ENCODE measurements at places on chromosomes 4 and X.

- DNase-seq: no peak
These were observed 104.1 kb upstream of the CASK start for GRCh38 chrX:42027367-42028000.

GRCh38 chr4:125041372-125041930, 273.3 kb upstream of the FAT4 start:
- DNase-seq: no peak

DNA sequence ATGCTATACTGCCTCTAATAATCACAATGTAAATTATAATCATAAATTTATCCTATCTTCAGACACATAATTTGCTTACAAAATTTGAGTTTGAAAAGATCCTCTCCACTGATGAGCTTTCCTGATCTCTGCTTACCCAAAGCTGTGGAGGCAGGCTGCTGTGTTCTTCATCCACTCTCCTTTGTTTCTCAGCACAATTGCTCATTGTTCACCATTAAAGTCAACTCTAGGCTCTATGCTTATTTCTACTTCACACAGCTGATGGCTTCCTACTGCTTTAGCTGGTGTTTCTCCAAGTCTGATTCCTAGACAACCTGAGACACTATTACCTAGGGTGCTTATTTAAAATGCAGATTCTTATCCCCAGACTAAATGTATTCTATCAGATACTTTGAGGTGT, 319.7 kb downstream of the PCDH18 start:
- DNase-seq: no peak

DNA sequence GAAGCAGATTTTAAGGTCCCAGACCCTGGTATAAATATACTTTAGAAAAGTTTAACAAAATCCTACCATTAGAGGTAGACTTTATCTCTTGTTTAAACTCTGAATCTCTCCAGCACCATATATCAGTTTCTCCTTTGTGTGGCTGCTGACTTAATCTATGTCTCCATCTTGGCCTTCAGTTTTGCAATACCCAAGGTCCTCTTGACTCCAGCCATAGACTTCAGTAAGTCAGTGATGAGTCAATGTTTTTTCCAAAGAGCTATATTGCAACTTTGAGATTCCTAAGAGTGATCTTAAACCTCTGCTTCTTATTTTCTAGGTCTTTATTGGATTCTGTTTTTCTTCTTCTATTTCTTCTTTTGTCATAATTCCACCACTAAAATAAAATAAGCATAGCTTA, 50.8 kb upstream of the ADGRL3 start:
- DNase-seq: no peak

DNA sequence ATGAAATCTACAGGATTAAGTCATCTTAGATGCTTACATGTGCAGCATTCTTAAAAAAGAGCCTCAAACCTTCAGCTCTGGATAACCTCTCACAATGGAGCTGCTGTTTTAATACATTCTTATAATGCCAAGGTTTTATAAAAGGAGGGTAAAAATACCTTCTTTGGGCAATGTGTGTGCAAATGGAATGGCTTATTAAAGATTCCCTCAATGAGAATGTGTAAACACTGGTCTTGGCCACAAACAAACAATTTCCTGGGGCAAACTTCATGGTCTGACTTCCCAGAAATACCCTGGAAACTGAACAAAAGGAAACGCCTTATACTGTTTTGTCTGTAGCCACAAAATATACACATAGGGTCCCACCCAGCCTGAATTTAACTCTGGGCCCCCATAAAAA, 148.6 kb upstream of the INTU start:
- no peak for DNase-seq

GRCh38 chr4:145820407-145820806, 118.2 kb downstream of the ZNF827 start:
- no peak for DNase-seq

GRCh38 chr4:73919691-73920090, 50.5 kb downstream of the CXCL1 start:
- DNase-seq: no peak

GRCh38 chr4:140426610-140427105, 790 bp downstream of the CLGN start:
- DNase-seq: peak; percentile 6

DNA sequence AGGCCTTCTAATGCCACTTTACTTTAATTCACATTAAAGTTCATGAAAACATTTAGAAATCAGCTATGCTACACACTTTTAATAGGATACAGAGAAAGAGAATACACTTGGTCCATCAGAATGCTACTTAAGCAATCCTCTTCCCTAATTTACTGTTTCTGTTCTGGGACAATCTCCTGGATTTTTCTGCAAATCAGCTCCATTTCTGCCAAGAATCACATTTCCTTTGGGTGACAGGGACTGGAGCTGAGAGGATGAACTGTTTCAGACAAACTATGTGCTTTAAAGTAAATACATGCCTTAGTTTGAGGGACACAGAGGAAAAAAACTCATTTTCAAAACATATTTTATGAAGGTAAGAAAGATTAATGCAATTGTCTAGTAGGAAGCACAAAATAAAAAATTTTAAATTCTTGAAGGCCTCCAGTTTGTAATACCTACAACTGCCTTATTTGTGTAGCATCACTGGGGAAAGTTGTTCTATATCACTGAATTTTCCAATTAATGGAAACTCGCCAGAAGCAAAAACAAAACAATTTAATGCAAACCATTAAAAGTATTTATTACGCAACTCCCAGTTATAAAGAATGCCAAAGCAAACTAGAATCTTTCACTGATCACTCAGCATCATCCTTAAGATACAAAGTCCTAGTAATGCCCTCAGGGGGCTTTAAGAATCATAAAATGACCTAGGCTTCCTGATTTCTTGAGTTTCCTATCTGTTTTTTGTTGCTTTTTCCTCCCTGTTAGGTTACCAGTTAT, 36.3 kb downstream of the BCLAF3 start:
- no peak for DNase-seq

DNA sequence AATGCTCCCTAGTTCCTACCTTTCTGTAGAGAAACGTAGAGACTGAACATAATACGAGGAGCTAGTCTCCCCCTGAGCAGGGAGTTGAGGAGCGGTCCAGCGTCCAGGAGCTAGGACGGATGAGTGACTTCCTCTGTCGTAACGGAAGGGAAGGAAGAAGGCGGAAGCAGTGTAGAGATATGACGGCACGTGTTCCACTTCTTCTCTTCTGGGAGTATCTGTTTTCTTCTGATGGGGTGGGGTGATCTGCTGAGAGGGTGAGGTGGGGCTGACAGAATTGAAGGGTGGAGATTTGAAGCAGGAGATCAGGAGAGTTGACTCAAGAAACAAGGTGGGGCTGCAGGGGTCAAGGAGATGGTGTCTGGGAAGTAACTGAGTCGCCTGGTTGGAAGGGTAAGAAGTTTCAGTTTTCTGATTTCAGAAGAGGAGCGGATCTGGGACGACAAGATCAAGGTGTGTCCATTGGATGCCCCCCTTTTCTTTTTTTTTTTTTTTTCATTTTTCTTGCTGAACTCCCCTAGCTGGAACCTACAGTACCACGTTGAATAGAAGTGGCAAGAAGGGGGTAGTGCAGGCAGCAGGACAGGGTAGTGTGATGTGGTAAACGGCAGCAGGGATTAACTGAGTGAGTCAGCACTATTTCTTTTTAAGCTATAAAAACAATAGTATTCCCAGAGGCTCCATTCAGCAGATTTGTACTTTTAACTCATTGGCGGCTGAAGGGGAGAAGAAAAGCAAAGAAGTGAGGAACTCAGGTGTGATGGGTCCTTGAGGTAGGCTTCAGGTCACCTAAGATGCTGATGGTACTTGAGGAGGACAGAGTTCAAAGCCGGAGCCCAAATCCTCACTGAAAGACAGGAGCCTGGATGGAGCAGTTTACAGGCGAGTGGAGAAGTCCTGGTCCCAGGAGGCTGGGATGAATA, 50.8 kb upstream of the SETD7 start:
- DNase-seq: no peak

- DNase-seq: no peak
These were observed 423 bp downstream of the CRMP1 start for GRCh38 chr4:5892323-5893003.

DNA sequence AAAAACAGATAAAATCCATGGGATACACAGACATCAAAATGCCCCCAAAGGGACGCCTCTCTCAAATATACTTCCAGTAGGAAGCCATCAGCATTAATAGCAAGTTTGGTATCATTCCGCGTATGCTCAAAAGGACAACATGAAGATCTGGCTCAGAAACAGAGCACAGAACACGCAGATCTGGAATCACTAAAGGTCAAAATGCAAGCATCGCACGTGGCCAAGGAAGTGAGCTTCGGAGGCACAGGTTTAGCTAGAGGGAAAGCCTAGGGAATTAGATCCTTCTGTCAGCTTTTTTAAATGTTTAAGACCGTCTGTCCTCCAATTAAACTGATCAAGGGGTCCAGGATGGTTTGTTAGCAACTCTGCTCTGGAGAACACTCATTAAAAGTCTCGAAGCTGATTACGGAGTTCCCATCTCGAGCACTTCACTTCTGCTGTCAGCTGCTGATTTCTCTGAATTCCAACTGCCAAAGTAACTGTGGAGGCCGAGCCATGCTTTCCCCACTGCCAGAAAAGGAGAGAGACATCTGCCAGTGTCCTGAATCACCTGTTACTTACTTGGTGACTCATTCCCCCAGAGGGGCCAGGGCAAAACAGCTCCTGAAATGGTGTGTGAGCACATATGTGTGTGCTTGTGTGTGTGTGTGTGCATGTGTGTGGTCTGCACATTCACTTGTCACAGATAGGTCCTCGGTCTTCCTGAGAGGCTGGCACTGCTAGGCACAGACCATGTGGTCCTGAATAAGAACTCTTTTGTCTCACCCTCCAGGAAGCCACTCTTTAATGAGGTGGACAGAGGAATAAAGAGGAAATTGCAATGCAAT, 177.7 kb upstream of the PPARGC1A start:
- DNase-seq: peak; percentile 6

DNA sequence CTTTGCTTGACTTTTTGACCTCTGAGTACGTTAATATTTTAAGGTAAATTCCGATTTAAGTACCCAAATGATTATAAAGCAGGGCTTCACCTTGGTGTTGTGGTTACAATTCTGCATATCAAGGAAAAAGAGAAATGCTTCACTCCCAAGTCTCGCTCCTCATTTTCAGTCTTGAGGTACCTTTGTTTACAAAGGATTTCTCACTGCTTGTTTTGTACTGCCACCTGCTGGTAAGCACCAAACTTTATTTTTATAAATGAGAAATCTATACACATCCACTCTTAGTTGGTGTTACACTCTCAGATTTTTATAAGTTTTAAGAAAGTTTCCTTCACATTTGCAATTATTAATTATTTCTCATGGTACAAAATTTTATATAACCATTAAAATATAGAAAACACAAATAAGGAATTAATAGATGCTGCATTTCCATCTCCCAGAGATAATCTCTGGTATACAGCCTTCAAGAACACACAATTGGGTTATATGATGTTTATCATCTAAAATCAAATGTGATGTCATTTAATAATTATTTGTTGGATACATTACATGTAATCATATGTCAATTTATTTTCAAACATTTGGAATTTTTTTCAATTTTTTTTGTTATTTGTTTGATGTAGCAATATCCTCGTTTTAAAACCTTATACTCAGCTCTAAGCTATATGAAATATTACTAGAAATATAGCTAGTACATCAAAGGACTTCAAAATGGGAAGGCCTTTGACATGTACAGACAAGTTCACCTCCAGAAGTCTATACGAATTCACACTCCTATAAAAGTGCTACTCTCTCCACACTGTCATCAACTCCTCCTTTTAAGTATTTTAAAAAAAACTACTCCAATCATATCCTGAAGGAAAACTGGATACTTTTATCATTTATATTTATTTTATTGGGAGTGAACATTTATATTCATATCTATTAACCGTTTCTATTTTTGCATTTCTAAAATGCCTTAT, 179.9 kb downstream of the KCNIP4 start:
- peak; percentile 43 for DNase-seq

DNA sequence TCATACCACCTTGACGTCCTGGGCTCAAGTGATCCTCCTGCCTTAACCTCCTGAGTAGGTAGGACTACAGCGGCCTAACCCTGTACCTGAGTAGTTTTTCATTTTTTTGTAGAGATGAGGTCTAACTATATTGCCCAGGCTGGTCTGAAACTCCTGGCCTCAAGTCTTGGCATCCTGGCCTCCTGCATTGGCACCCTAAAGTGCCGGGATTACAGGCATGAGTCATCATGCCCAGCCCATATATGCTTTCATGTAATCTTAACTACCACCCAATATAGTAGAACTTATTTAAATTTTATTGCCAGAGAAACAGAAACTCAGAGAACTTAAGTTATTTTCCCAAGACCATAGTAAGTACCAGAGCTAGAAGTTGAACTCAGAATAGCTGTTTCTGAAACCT, 27.1 kb downstream of the AFM start:
- DNase-seq: no peak

DNA sequence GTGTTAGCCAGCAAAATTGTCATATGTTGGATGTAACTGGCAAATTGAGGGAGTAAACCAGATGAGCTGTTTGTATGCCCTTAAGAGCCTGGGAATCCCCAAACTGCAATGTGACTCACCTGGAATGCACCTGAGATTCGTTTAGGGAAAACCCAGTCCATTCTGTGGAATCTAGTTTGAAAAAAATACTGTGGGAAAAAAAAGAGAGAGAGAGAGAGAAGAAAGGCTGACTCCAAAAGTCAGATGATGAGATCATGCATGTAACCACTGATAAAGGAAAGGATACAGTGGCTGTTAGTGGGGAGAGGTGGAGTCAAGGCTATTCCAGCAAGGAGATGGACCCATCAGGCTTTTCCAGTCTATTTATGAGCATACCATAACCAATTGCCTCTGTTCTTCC, 48.5 kb downstream of the SLC9A7 start:
- DNase-seq: no peak

- DNase-seq: no peak
These were observed 76.7 kb downstream of the IRF2 start for GRCh38 chr4:184397516-184398163.

- DNase-seq: no peak
These were observed 560.7 kb downstream of the ADGRL3 start for GRCh38 chr4:61760820-61761219.

GRCh38 chr4:101186567-101187184, 160.7 kb downstream of the PPP3CA start:
- no peak for DNase-seq

GRCh38 chr4:4284827-4285618, 4.9 kb downstream of the LYAR start:
- DNase-seq: no peak

DNA sequence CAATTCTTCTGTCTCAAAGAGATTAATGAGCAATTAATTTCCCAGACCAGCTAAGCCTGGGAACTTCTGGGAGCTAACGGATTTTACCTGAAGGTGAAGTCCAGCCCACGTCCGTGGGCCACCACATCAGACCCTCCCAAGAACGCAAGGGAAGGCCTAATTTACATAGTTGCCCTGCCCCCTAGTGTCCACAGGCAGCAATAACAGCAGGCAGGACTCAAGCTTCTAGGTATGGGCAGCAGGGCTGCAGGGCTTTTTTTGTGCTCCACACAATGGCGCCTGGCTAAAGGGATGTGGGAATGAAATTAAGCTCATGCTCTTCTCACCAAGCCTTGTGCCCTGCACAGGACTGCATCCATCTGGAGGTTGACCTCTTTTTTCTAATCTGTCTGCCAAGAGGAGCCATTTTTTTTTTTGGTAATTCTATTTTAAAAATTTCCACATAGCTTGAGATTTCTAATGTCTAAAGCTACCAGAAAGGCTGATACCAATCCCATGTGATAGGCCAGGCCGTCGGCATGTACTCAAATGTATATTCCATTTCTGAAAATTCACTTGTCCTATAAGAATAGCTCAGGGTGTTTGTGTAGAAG, 111.9 kb upstream of the TMEM164 start:
- peak; percentile 72 for DNase-seq

Measured in NT2/D1 (cell line).